HFF-Myc (cell line): ENCODE measurements at places on chromosomes 6 and 20.
A peak's percentile ranks its signal among the peaks of the same experiment; 100 is the strongest.

DNA sequence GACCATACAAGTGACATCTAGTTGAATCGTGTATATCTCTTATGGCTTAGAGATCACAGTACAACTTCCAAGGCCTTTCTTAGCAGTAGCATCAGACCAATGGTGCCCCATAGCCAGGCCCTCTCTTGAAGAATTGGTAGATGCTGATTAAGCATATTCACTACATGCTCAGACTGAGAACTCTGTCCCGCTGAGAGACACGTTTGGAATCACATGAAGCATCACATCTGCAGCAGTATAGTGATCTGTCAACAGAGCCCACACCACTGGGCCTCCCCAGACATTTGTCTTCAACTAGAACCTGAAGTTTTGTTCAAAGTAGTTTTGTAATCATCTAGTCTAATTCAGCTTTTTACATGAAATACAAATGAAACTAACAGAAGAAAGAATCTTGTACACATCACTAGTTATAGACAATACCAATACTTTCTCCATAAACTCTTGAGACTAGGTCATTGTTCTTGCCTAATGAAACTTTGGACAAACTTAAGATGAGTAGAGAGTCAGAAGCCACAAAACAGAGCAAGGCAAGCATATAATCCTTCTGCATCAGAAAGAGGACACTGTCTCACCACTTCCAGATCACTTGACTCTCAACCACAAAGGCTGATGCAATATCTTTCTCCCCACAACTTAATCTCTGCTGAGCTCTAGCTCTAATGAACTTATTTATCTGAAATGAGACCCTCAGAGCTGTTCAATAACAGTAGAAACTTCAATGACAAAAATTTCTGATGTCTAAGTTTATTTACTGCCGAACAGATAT, 182.7 kb downstream of the TBX18 start:
- DNase-seq, result no peak

DNA sequence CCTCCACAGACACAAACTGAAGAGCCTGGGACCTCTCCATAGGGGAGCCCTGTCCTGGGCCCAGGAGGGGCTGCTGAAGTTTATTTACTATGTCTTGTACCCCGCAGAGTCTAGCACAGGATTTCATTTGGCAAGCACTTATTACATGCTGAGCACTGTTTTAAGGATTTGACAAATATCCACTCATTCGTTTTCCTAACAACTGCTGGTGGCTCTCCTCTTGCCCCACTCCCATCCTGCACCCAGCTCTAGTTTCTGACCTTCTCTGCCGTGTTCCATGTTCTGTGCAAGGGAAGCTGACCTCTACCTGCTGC, 127.0 kb upstream of the MAFB start:
- no peak for DNase-seq

GRCh38 chr6:89675949-89676748, 37.6 kb upstream of the LYRM2 start:
- peak; percentile 15 for DNase-seq

DNA sequence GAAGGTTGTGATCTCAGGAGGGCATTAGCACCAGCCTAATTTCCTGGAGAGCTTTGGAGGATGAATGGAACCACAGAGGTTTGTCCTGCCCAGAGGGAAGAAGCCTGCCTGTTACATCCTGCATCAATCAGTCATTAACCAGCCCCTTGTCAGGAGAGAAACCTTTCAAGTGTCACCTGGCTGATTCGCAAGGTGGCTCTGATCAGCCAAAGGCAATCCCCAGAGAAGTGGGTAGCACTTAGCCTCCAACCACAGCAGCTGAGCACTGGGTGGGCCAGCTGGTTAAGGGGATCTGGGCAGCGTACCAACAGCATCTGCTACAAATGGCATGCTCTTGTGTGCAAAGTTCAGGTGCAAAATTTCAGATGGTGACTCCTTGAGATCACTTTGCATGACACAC, 26.9 kb downstream of the ANKEF1 start:
- no peak for DNase-seq

GRCh38 chr6:15247500-15248450, 1.9 kb downstream of the JARID2 start:
- no peak for DNase-seq

- DNase-seq, result no peak
Measured at GRCh38 chr20:45745015-45745414, 22.9 kb downstream of the SPINT4 start.

GRCh38 chr6:31797588-31797987, 2.0 kb upstream of the VARS1 start:
- DNase-seq, result no peak

- DNase-seq, result no peak
Measured at GRCh38 chr20:11092151-11092550, 418.4 kb upstream of the JAG1 start.

DNA sequence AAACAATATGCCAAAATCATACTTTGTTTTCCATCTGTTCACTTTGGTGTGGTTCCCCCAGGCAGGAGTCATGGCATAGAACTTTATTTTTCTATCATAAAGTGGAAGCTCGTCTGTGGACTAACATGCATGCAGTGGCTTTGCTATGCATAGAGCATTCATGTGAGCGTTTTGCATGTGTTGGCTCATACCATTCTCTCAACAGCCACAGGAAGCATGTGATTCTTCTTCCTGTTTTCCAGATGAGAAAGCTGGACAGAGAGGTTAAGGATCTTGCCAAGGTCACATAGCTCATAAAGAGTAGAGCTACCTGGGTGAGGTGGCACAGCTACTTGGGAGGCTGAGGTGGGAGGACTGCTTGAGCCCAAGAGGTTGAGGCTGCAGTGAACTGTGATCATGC, 123.4 kb upstream of the HDGFL1 start:
- no peak for DNase-seq

DNA sequence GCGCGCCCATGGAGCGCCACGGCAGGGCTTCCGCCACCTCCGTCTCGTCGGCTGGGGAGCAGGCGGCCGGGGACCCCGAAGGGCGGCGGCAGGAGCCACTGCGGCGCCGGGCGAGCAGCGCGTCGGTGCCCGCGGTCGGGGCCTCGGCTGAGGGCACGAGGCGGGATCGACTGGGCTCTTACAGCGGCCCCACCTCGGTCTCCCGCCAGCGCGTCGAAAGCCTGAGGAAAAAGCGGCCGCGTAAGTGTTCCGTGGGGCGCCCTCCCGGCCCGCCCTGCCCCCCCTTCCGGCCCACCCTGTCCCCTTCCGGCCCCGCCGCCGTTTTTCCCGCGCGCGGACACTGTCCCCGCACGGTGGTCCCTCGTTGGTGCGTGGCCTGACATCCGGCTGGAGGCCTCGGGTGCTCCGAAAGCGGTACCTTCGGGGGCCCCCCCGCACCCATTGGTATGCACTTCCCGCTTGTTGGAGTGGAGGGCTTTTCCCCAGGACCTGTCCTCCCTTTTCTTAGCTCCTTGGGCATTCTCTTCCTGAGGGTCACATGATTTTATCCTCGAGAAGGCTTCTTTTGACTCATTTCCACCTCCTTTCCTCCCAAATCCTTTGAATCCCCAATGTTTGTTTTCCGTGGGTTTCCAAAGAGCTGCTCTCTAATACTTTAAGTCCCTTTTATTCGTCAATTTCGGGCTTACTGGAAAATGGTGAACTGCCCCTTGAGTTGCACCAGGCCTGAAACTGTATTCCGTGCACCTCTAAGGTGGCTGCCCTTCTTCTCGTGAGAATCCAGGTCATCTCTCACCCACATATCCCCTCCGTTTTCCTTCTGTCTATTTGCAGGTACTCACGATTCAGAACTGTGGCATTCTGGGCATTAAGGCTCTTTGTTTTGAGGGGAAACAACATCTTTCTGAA, 556 bp downstream of the PANK2 start:
- DNase-seq, result no peak

- no peak for DNase-seq
Measured at GRCh38 chr6:126682440-126682839, 342.5 kb downstream of the CENPW start.

- DNase-seq, result no peak
Measured at GRCh38 chr6:54874349-54875048, 27.9 kb downstream of the FAM83B start.

DNA sequence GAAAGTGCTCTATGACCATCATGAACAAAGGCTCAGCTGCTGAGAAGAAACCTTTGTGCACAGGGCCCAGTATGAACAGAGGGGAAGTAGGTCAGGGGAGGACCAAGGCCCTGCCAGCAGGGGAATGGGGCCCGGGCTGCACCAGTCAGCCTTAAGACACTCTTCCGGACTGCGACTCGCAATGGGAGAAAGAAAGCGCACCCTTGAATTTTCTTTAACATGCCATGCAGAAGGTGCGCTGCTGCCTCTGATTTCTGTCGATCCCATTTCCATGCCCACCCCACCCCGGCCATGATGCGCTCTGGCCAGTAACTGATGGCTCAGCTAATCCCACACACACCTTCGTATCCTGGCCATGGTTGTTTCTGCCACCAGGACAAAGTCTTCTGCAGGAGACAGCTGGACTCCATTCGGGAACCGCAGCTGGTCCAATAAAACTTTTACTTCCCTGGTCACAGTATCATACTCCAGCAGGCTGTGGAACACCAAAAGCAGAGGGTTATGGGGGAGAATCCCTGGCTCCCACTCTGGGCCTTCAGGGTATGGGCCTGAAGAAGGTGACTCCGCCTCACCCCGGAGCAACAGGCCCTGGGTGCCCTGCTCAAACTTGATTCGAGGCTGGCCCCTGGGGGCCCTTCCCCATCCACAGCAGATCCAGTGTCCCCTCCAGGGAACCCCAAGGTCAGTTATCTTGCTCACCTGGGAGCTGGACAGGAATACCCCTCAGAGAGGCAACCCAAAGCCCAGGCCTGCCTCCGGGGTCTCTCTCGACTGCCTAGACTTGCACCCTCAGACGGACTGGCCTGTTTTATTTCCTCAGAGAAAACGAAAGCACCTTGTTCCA, 20.3 kb downstream of the CST7 start:
- DNase-seq, result no peak

- no peak for DNase-seq
Measured at GRCh38 chr6:166360243-166361076, 18.1 kb upstream of the SFT2D1 start.

DNA sequence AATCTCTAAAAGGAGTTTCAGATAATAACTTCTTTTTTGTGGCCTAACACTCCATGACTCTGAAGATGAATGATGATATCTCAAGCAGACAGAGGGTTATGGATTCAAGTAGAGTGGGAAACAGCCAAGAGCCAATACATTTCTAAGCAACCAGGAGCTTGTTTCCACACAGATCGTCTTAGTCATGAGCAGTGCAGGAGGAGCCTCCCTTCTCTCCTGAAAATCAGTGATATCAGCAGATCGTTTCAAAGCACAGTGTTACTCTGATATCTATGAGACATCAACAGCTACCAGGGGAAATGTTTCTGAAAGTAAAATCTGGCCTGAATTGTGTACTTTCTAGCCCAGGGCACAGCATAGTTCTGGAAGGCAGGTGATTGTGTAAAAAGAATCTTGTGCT, 11.5 kb downstream of the ADGRG6 start:
- no peak for DNase-seq

GRCh38 chr6:2881423-2881822, 21.7 kb downstream of the SERPINB9 start:
- DNase-seq, result no peak
